ENCODE measurements at places on chromosomes 13 and 19.

DNA sequence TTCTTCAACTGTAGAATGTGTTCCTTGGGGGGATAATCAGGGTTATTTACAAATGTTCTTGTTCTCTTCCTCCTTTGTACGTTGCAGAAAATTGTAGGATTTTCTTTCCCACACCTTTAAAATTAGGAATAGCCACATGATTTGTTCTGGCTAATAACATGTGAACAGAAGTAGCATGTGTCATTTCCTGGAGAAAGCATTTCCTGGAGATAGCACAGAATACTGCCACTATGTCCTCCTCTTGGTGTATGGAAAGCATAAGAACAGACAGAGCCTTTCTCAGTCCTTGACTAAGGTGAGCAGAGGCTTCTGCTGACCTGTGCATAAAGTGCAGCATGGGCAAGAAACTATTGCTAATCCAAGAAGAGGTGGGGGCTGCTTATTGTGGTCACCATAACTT lies 101.8 kb downstream of the FAM216B start:
- DNase-seq = no peak

- DNase-seq = no peak
Observed at GRCh38 chr19:2359992-2360685, at the start of gene TMPRSS9. Gene TMPRSS9 (plus strand): TSS chr19:2360265. CDS start chr19:2389786, 29,521 bp downstream.

- no peak for DNase-seq
Observed at GRCh38 chr19:10887616-10888367, 16.4 kb downstream of the CARM1 start.

GRCh38 chr13:59856281-59856810 lies 307.4 kb downstream of the DIAPH3 start:
- no peak for DNase-seq

DNA sequence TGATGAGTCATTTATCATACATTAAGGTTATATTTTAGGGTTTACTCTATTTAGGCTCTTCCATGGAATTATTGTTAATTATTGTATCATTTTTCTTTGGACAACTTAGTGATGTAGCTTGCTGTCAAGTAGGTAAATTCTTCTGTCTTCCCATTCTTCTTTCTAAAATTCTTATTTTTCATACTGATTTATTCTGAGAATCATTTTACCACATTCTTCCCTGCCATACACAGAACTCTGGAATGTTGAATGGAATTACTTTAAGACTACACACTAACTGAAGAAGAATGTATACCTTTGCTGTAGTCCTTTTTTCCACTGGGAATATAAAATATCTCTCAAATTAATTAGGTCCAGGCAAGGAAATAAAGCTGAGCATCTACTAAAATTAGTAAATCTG lies 24.5 kb upstream of the SLC7A1 start:
- no peak for DNase-seq

DNA sequence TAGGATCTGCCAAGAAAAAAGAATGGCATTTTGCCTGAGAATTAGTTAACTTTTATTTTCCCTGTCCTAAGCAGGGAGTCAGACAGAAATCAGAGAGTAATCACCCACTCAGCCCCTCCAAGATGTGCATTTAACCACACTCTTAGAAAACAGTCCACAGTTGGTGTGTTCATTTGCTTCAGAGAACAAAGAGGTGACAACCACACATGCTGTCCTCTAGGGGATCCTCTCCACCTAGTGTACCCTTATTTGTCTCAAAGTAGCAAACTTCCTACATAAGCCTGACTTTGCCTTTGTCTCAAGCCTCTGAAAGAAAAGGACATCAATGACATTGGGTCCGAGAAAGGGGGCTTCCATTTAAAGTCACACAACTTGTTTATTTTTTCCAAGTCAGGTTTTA lies 107.0 kb upstream of the RFC3 start:
- no peak for DNase-seq

DNA sequence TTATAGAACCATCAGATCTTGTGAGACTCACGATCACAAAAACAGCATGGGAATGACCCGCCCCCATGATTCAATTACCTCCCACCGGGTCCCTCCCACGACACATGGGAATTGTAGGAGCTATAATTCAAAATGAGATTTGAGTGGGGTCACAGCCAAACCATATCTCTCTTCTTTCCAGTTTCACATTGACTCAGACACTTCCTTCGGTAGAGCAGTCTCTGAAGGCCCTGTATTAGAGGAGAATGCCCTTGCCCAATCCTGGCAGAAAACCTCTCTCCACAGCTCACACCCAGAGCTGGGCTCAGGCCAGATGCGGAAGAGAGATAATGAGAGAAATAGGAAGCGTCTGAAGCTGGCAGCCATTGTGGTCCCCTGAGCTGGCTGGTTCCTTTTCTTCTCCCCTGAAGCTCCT lies 72.4 kb upstream of the CLDN10 start:
- DNase-seq = no peak

GRCh38 chr19:3665681-3666544 lies 34.4 kb downstream of the PIP5K1C start:
- DNase-seq = peak; percentile 57

GRCh38 chr19:29552454-29553280 lies 26.9 kb downstream of the VSTM2B start:
- DNase-seq = no peak

- DNase-seq = no peak
Observed at GRCh38 chr13:28609926-28610325, 49.0 kb upstream of the POMP start.

DNA sequence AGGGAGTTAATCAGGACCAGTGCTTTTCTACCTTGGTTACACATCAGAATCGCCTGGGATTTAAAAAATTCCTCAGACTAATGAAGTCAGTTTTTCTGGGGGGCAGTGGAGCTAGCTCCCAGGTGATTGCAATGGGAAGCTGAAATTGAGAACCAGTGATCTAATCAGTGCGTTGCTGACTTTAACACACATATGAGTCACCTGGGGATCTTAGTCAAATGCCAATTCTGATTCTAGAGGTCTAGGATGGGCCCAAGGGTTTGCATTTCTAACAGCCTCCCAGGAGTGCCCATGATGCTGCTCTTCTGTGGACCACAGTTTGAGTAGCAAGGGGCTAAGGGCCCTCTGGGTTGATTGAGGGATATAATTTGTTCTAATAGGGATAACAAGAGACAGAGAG lies 54.5 kb downstream of the KL start:
- no peak for DNase-seq

DNA sequence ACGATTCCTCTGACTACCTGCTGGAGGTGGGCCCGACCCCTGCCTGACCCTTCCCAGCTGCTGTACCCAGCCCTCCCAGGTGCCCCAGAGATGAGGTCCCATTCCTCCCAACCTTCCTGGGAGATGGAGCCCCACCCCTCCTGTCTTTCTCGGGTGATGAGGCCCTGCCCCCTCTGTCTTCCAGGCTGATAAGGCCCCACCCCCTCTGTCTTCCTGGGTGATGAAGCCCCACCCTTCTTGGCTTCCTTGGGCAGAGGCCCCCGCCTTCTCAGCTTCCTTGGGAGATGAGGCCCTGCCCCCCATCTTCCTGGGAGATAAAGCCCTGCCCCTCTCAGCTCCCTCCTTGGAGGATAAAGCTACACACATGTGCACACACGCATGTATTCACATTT lies 47.9 kb downstream of the CERS4 start:
- no peak for DNase-seq

- DNase-seq = no peak
Observed at GRCh38 chr19:8640402-8641004, 10.1 kb downstream of the NFILZ start.

DNA sequence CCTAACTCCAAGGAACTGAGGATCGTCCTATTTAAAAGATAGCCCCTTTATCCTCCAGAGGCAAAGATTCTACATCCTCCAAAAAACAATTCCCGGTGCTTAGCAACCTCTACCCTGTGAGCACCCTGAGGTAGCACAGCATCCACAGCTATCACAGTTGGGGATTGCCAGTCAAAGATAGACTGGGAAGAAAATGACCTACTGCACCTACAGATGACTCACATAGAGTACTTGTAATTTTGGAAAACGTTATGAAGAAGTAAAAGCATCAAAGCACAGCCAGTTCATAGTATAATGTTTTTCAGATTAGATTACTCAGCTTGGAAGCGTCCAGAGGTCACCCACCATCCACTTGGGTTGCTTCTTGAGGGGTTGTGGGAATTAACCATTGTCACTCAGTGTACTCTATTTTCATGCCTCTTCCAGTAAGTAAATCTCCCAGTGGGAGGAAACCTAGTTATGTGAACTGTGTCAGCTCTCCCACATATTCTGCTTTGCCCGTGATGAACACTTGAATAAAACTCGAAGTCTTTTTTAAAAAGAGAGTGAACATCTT lies 8.9 kb upstream of the FAM124A start:
- no peak for DNase-seq

DNA sequence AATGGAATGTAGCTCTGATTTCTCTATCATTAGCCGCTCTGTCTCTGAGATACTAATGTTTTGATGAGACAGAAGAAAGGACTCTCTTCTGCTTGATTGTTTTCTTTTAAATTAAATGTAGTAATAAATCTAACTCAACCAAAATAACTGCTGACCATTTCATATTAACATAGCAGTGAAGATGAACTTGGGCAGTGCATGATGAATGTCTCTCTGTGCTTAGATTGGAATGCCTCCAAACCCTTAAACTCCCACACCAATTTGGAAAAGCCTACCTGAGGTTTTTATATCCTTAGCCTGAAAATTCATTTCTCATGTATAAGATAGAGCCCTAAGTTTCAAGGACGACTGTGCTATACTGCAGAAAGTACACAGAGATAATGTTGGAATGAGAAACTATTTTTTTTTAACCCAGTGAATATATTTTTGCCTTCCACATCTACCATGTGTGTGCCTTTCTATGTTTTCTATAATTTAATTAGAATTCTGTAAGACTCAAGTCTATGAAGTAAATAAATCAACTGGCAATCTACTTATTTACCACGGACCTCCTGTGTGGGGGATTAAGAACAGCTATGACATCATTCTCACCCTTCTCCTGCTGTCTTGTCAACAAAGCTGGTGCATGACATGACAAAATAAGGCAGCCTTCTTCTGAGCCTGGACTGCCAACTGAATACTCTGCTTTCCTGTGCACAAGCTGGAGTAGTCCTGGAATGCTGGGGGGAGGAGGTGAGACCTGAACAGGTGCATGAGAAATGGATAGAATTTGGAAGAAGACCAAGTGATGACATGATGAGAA lies 155.5 kb downstream of the FGF9 start:
- no peak for DNase-seq

DNA sequence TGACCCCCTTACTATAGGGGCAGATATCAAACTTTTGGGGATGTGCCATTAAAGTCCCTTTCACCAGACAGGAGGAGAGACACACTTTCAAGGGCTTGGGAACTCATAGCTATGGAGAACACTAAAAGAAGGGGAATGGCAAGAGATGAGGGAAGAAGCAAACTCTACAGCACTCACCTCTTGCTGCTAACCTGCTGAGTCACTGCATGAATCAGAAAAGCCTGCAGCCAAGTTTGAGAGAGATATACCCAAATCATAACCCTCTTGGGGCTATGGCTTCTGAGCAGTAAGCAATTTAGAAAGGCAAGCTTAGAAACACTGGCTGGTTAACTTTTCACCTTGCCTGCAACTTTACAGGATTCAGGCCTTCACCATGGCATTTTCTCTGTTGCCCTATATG lies 1028.0 kb downstream of the UQCRFS1 start:
- no peak for DNase-seq

GRCh38 chr13:73419186-73419585 lies 360.4 kb downstream of the KLF5 start:
- no peak for DNase-seq

- no peak for DNase-seq
Observed at GRCh38 chr13:103391936-103392335, 325.7 kb upstream of the SLC10A2 start.

DNA sequence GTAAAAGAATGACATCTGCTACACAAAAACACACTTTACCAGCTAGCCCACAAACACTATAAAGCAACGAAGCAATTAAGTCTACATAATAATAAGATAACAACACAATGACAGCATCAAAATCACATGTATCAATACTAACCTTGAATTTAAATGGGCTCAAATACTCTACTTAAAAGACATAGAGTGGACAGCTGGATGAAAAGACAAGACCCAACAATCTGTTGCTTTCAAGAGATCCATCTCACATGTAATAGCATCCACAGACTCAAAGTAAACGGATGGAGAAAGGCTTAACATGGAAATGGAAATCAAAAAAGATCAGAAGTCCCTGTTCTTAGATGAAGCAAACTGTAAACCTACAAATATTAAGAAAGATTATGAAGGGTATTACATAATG lies 2175.9 kb downstream of the PCDH9 start:
- no peak for DNase-seq

DNA sequence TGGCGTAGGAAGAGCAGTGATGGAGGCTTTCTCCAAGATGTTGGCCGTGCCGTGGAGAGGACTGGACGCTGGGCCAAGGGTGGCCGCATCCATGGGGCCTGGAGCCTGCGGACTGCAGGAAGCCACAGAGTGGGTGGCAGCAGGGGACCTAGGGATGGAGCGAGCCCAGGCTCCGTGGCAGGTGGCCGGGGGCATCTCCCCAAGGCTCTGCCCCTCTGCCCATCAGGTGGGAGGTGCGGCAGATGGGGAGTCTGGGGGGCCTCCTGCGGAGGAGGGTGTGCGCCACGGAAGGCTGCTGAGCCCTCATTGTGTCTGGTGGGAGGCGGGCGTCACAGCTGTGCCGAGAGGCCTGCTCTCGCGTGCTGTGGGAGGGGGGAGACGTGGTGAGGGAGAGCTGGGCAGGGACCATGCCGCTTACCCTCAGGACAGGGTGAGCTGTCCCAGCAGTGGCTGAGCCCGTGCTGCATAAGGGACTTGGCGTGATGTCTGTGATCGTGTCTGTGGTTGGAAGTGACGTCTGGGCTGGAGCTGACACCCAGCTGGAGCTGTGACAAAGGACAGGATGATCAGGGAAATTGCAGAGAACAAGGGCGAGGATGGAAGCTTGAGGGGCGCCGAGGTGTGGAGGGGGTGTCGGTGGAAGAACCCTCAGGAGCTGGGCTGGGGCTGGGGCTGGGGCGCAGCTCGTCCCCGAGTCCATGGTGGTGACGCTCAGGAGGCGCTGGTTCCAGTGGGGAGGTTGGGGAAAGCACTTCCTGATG lies 13.4 kb downstream of the MCF2L start:
- DNase-seq = no peak

DNA sequence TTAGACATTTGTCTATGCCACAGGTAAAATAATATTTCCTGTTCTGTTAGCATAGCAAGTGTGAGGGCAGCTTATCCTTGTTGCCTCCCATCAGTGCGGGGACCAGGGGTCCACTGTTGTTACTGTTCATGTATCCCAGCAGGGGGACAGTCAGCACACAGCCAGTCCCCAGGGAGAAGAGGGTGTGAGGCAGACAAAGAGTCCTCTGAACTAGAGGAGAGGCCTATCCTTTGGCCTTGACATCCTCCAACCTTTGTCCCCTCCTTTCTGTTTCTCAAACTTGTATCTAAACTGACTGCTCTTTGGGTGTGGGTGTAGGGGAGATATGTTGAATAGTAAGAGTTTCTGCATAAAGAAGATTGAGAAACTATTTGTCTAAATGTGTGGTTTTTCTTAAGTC lies 2.9 kb upstream of the GPR18 start:
- no peak for DNase-seq

GRCh38 chr19:5466814-5467291 lies 11.6 kb downstream of the ZNRF4 start:
- DNase-seq = no peak

- DNase-seq = no peak
Observed at GRCh38 chr19:17602872-17603510, 47.5 kb downstream of the COLGALT1 start.

GRCh38 chr13:52931131-52931530 lies 82.7 kb upstream of the PCDH8 start:
- DNase-seq = no peak
